ENCODE measurements at places on chromosomes 7 and 10. TPM values are rescaled to one million over a fixed set of nuclear protein-coding genes. Genes with fewer than 3 reads are reported as not detected.

OGDH gene
- total RNA-seq = 28.4 TPM

CXCL12 gene
- total RNA-seq = not detected

MKX gene
- not detected for total RNA-seq

CYP2W1 gene
- total RNA-seq = not detected

AOC1 gene
- not detected for total RNA-seq

FEZF1 gene
- total RNA-seq = not detected

NANOS1 gene
- 3.8 TPM for total RNA-seq

TUBAL3 gene
- 0.48 TPM for total RNA-seq

TRIM50 gene
- total RNA-seq = not detected

WDR91 gene
- total RNA-seq = 5.2 TPM

CPXM2 gene
- total RNA-seq = not detected

MCMBP gene
- 70.9 TPM for total RNA-seq

NEUROD6 gene
- not detected for total RNA-seq

FOXI2 gene
- not detected for total RNA-seq

CCZ1 gene
- total RNA-seq = 76.8 TPM

SPDYE2 gene
- total RNA-seq = not detected

LRIT1 gene
- total RNA-seq = not detected

OGDHL gene
- total RNA-seq = 0.07 TPM

NFKB2 gene
- 59.6 TPM for total RNA-seq

UNCX gene
- total RNA-seq = 0.09 TPM

ENTPD7 gene
- 15.8 TPM for total RNA-seq
